Metanephros (tissue), 2 donors: ENCODE measurements at places on chromosomes 1 and 21. TPM values are rescaled to one million over a fixed set of nuclear protein-coding genes. Genes with fewer than 3 reads are reported as not detected.

Gene FRRS1
- 13.4 TPM for total RNA-seq

Gene TNFRSF9
- total RNA-seq = 0.12 TPM

Gene PGLYRP3
- total RNA-seq = not detected

Gene DTL
- 9.8 TPM for total RNA-seq

Gene CEP104
- total RNA-seq = 38.6 TPM

Gene CHD5
- total RNA-seq = 0.41 TPM

Gene LRRC41
- 90.7 TPM for total RNA-seq

Gene AGT
- 17.0 TPM for total RNA-seq

Gene ACADM
- total RNA-seq = 66.5 TPM
